ENCODE measurements at places on chromosomes 1 and 21.

DNA sequence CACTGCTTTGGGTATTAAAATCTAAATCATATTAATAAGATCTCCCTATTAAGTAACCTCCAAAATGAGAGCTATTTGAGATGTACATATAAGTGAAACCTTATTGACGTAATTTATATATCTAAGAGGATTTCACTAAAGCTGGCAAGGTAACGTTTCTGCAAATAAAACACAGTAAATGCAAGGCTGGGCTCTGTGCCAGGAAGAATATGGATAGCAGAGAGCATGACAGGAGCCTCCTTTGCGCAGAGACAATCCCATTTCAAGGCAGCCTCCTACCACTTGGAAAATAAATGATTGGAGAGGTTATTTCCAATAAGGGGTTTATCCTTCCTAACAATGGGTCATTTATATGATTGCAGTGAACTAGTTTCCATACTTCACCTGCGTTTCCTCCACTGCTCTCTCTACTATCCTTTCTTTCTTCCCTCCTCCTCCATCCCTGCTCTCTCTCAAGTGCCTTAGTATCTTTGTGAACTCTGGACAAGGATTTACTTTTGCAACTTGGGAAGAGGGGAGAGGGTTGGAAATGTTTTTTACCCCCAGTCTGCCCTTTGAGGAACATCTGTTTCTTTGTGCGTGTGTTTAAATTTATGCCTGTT is 3.0 kb upstream of the NFIA start:
- DNase-seq, result no peak

DNA sequence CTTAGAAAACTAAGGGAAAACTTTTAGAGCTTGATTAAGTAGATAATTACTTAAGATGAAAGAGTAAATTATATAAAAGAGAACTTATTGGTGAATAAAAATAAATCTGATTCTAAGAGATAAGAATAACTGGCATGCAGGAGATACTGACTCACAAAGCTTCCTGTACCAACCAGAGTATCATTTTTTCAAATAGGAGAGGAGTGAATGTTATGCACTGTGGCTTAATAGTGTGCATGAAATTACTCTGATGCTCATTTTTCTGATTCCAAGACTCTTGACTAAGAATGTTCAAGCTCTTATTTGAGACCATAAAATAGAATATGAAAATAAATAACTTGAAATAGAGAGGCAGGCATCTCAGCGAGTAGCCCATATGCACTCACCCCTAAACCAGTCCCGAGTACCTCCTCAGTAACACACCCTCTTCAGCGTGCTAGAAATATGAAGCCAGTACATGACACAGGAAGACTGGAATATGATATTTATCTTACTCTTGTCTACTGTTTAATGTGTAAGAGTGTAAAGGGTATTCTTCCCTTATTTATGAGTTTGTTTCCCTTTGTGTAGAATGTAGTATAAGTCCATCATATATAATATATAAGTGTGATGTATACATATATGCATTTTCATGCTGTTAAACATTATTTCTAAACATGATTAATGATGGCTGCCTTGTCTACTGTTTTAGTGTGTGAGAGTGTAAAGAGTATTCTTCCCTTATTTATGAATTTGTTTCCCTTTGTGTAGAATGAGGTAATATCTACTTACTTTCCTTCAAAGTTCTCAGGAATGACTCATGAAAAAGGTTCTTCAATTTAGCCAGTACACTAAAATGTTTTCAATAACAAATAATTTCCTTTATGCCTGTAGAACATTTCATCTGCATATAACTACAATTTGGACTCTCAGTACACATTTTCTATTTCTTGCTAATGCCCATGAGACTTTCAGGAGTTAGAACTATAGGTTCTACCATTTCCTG is 99.2 kb upstream of the PALMD start:
- DNase-seq, result no peak

DNA sequence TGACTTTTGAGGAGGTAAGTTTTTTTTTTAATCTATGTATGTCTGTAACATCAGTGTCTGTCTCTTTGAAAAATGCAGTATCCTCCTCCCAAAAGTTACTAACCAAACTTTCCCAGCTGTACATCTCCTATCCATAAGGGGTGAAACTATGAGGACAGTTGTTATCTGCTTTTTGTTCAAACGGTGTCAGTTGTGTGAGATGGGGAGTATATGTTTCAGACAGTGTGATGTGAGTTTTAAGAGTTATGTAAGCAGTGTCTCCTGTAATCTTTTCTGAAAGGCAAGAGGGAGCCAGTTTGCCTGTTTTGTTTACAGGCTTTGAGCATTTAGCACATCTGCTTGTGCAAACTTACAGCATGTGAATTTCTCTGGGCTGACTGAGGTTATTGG is 34.8 kb upstream of the CACYBP start:
- no peak for DNase-seq

DNA sequence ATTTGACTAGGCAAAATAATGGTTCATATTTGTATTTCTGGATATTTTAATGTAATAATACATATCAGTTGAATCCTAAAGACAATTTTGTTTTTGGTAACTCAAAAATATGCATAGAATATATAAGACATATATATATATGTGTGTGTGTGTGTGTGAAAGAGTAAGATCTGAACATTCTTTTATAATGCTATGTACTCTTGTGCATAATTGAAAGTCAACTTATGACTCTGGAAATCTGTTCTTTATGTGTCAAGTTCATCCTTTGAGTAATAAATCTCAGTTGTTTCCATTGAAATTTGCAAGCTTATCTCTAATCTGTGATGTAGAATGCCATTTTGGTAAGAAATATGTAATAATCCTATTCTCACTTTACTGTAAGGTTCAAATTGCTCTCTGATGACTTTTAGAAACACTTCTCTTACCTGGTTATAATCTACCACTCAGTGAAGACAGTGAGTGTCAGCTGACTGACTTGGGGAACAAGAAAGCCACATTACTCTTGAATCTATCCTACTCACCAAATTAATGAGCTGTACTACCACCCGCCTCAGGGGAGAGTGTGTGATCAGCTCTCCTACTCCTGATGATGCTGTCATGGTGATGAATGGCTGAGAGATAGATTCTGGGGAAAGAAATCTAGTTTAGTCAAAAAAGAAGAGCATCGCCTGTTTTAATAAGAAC is 15.0 kb upstream of the NEK7 start:
- DNase-seq, result no peak

DNA sequence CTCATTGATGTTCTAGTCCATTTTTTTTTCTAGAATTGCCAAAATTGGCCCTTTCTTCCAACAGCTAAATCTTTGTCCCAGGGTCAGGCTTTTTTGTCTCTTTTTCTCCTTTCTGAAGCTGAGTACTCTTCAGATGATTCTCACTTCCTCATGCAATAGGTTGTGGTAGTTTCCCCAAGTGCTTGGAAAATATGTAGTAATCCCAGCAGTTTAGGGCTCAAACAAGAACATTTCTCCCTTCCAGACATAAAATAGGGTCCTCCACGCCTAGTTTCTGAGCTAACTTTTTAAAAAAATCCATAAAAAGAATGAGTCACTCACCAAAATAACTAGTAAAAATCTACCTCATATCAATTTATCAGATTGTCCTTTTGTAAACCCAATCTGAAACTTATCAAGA is 10.0 kb upstream of the MCOLN3 start:
- DNase-seq, result no peak

DNA sequence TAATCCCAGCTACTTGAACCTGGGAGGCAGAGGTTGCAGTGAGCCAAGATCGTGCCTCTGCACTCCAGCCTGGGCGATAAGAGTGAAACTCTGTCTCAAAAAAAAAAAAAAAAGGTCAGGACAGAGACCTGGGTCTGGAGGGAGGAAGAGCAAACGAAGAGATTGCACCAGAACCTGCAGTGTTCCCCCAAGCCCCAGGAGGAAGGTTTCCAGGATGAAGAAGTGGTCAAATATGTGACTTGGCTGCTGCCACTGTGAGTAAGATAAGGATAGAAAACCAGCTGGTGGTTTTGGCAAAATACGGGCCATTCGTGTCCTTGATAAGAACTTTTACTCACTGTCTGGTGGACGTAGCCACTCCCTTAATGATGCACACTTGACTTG is 42.2 kb downstream of the CLDN14 start:
- no peak for DNase-seq

GRCh38 chr21:46063227-46063626 is 34.7 kb upstream of the COL6A2 start:
- DNase-seq, result no peak

Data from activated CD8-positive, alpha-beta T cell treated with anti-CD3 and anti-CD28 coated beads for 36 hours (primary cell).